Amygdala (tissue), 56 donors: ENCODE measurements at places on chromosomes 2 and 18.

GRCh38 chr2:27143285-27143684 lies 4.1 kb upstream of the PRR30 start:
- DNase-seq: no peak

DNA sequence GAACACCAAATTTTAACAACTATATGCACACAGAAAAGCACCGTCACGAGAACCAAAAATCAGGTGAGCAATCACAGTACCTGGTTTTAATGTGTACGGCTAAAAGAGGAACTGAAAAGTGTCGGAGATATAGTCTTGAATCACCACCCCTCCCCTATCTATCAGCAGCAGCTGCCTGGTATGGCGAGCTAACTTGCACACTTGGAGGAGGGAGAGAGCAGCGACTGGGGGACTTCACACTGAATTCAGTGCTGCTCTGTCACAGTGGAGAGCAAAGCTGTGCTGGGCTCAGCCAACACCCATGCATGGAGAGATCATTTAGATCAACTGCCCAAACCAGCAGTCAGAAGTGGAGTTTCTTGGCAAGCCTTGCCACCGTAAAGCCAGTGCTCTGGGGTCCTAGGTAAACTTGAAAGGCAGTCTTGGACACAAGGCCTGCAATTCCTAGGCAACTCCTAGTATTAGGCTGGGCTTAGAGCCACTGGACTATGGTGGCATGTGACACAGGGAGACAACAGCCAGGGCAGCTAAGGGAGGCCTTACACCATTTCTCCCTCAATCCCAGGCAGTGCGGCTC lies 89.2 kb upstream of the CD226 start:
- no peak for DNase-seq

GRCh38 chr18:24840051-24840450 lies 379.6 kb downstream of the HRH4 start:
- no peak for DNase-seq

GRCh38 chr2:182717816-182718215 lies 1.8 kb downstream of the DNAJC10 start:
- no peak for DNase-seq

GRCh38 chr2:140893685-140894084 lies 1237.1 kb downstream of the LRP1B start:
- no peak for DNase-seq

DNA sequence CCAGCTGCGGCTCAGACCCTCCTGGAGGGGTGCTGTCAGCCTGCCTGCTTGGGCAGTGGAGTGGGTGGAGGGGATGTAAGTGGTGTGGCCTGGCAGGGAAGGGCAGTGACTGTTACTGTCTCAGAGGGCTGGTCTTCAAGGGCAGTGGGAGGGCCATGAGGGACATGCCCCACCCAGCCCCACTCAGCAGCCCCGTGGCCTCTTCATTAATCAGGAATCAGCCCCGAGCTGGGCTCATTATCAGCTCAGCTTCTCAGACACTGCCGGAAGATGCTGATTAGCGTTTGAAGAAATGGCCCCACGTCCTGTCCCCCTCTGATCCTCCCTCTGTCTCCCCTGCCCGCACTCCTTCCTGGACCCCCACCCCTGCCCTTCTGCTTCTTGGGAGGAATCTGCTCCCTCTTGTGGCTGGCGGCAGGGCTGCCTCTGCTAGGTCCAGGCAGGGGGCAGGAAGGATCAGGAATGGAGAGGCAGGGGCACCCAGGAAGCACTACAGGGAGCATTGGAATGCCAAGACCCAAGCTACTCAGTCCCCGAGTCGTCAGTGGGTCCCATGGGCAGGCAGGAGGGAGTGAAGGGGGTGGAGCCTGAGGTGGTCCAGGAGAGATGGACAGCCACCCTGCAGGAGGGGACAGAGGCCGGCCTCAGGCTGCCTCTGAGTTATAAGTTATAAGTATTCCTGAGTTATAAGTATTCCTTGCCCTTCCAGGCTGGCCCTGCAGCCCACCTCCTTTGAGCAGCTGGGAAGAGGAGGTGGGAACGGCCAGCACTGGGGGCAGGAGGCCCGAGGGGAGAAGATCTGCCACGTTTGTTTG lies 7.0 kb downstream of the ASIC4 start:
- DNase-seq: no peak

DNA sequence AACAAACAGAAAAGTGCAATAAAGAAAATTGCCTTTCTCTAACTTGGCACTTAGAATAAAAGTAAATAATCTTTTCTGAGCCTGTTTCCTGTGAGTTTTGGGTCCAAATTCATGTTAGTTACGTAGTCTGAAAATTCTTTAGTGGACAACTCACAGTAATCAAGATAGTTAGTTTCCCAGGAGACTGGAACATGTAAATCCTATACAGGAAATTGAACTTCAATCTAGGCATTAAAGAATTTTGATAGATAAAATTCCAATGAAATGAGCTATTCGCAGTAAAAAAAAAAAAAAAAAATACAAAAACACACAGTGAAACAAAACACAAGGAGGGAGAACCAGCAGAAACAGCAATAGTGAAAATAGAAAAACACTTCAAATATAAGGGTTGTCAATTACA lies 83.8 kb upstream of the REG3G start:
- no peak for DNase-seq

GRCh38 chr18:29034113-29034856 lies 857.4 kb upstream of the CDH2 start:
- no peak for DNase-seq

GRCh38 chr2:70549962-70550361 lies 3.7 kb downstream of the TGFA start:
- no peak for DNase-seq
